ENCODE measurements at places on chromosomes 12 and 14.

- DNase-seq = no peak
Observed at GRCh38 chr14:85293612-85294234, 236.2 kb upstream of the FLRT2 start.

- no peak for DNase-seq
Observed at GRCh38 chr14:53942970-53943750, 13.5 kb downstream of the BMP4 start.

GRCh38 chr14:104505085-104506074, 74.2 kb upstream of the C14orf180 start:
- DNase-seq = no peak

DNA sequence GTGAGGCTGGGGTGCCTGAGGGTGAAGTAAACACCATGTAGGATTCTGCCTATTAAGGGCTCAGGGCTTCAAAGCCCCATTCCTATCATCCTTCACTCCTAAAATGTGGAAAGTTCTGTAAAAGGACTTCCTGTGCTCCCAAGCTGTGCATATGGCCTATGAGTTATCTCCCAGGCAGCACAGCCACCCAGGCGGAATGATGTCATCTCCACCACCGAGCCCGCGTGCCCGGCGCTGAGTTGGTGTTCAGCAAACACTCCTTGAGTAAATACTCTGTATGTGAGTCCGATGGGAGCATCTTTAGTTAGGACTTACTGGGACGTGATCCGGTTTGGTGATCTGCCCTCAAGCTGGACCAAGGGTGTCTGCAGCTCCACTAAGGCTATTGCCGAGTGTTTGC, 437.3 kb downstream of the MED13L start:
- no peak for DNase-seq

GRCh38 chr12:63164911-63165310, 13.9 kb upstream of the AVPR1A start:
- no peak for DNase-seq

DNA sequence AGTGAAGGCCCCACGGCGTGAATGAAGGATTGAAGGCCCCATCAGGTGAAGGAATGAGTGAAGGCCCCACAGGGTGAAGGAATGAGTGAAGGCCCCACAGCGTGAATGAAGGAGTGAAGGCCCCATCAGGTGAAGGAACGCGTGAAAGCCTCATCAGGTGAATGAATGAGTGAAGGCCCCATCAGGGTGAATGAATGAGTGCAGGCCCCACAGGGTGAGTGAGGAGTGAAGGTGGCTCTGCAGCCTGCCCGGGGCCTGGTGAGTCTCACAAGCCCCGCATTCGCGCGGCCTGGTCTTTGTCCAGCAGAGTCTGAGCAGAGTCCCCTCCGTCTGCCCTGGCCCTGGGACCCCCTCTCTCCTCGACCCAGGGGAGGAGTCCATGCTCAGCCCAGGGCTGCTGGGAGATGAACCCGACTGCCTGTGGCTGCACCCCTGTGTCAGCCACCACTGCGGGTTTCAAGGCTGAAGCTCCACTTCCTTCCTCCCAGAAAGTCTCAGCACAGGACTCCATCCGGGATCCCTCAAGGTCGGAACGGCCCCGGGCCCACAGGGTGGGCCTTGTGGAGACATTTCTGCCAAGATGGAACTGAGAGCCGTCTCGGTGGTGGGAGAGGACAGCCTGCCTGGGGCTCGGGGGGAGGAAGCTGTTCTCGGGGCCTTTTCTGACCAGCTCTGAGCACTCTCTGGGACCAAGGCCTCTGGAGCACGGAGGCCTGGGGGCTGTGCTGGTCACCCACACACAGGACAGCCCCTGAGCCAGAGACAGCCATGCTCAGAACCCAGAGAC, 37.4 kb upstream of the TMEM179 start:
- DNase-seq = no peak

GRCh38 chr12:104684884-104685283, 228.1 kb downstream of the CHST11 start:
- DNase-seq = no peak

GRCh38 chr12:116026346-116026745, 251.1 kb downstream of the MED13L start:
- DNase-seq = no peak

- no peak for DNase-seq
Observed at GRCh38 chr14:87615047-87615446, 377.9 kb downstream of the GALC start.
